ENCODE measurements at places on chromosomes 5 and 9.
A peak's percentile ranks its signal among the peaks of the same experiment; 100 is the strongest.

DNA sequence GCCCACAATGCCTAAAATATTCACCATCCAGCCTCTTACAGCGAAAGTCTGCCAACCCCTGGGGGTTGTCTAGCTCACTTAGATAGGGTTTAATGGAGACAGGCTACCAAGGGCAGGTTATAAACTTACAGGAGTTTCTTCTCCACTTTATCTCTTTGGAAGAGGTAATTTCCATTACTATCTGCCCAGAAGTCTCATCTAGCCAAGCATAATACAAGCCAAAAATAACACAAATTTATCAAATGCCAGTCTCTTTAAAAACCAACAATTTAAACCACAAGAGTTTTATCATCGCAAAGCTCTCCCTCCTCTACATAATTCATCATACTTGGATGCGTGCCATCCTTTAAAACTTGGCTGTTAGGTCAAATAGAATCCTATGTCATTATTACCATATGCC, 6.2 kb downstream of the RBM22 start:
- DNase-seq: no peak

DNA sequence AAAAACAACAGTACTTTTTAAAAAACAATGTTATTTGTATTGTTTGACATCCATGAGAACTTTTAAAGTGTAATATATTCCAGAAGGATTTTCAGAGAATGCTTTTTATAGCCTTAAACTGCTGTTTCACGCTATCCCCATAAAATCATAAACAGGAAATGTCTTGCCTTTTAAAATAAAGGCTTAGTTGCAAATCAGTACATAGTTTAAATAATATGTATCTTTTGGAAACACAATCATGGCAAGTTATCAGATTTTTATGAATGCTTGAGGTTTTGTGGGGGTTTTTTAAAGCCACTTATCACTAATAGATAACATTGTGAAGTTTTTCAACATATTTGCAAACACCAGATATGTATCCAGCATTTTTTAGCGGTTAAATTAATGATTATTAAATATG, 37.2 kb upstream of the F2RL2 start:
- DNase-seq: no peak

- DNase-seq: no peak
Observed at GRCh38 chr9:134485653-134486052, 155.9 kb upstream of the COL5A1 start.

- DNase-seq: no peak
Observed at GRCh38 chr9:89534515-89535287, 36.8 kb upstream of the SEMA4D start.

DNA sequence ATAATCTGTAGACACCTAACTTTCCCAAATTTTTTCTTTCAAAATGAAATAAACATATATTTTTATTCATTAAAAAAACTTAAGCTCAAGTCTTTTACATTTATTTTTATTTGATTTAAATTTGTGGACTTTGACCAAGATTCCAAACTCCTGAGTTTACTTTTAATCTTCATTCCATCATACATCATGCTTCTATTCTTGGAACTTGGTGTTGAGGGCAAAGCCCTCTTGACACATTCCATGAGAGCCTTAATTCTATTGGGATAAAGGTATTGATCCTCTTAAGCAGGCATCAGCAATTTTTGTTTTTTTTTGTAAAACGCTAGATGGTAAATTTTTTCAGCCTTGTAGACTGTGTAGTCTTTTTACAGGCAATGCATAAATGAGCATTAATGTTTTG, 53.6 kb downstream of the FBXO4 start:
- DNase-seq: no peak

- no peak for DNase-seq
Observed at GRCh38 chr5:160450164-160450932, 28.7 kb downstream of the PTTG1 start.

DNA sequence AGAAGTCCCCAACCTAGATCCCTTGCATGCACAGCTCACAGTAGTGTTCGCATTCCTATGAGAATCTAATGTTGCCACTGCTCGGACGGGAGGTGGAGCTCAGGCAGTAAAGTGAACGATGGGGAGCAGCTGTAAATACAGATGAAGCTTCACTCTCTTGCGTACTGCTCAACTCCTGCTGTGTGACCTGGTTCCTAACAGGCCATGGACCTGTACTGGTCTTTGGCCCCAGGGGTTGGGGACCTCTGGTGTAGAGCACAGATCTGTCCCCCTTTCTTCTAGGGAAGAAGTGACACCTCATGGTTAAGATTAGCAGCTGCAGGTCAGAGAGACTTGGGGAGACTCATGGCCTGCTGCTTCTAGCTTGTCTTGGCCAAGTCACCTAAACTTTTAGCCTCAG, 7.1 kb downstream of the ARHGEF28 start:
- no peak for DNase-seq

DNA sequence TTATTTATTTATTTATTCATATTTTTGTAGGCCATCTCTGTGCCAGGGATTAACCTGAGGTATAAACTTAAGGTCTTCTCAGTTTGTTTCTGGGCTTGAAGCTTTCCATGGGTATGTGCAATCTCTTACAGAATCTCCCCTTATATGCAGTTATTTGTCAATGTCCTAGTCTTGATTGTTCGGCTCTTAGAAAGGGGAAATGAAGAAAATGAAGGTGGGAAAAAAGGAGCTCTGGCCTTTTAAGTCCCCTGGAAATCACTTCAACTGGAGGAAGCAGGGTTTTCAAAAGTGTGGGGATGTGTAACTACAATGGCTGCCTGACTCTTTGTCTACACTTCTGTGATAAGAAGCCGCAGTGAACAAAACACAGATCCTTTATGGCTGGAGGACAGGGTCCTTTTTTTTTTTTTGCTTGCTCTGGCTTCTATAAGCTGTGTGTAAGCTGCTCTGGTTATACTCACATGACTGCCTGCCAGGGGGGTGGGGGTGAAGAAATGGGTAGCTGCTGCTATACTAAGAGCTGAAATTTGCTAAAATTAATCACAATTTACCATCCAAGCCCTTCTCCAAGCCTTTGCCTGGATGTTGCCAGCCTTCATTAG, 33.7 kb downstream of the CENPP start:
- no peak for DNase-seq

DNA sequence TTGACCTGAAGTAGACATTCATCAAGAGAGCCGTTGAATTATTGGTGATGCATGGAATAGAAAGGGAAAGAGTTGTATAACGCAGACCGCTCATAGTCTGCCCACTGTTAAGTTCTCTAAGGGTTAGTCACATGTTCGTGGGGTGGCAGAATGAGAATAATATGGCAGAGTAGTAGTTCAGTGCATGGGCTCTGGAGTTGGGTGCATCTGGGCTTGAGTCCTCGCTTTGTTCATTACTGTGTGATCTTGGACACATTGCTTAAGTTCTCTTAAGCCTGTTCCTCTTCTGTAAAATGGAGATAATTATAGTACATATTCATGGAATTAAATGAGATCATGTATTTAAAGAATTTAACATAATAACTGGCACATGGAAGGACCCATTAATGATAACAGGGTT, 23.6 kb downstream of the TNPO1 start:
- DNase-seq: no peak

DNA sequence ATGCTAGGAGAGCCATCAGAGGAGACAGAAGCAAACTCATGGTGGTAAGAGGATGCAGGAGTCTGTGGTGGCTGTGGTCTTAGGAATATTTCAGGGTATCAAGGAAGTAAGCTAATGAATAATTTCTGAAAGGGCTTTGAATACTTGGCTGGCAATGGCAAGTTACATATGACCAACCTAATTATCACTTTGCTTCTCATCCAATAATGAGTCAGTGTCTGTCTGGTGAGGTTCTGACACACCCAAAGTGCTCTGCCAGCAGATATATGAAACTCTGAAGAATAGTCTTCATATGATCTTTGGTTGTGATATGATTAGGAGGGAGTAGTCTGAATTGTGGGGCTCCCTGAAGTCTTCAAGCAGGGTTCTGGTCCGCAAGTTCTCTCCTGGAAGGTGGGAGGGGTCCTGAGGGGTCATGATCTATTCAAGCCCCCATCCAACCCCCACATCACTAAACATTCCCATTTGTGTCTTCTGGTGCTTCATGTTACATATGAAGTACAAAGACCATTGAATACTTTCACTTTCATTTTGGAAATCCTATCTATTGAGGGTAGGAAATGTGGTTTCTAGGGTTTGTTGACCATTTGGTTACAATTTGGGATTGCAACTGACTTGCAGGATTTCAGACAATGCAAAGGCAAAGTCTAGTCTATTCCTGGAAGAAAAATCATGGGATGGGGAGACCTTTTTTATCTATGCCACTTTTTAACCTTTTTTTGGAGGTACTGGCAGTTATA, 199.9 kb upstream of the CDKN2B start:
- no peak for DNase-seq

- peak; percentile 77 for DNase-seq
Observed at GRCh38 chr9:77649109-77649812, 1.1 kb upstream of the GNA14 start.

DNA sequence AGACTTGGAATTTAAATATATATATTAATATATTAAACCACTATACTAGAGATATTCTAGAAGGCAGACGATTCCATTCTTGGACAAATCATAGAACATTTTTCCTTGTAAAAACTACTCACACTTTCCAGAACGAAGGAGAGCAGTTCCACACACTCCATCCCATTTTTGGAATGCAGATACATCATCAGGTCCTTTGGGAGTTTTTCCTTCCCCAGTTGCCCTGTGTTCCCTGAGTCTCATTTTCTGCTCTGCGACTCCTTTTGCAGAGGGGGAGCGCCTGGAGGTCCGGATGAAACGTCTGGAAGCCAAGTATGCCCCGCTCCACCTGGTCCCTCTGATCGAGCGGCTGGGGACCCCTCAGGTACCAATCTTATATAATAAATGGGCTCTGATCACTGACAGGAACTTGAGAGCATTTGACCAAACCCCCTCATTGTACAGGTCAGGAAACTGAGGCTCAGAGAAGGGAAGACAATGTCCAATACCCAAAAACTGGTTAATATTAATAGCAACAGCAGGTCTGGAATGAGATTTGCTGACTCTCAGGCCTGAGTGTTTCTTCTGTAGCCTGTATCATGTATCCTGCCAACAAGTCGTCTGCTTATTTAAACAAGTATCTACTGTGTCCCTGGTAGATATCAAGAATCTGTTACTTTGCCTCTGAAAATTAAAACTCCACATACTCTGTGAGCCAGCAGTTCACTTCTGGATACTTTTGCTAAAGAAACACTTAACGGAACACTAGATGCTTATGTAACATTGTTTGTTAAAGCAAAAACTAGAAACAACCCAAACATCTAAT, 76.8 kb upstream of the NIPAL4 start:
- DNase-seq: no peak

- DNase-seq: no peak
Observed at GRCh38 chr5:89930591-89931392, 478.8 kb downstream of the CETN3 start.

- DNase-seq: peak; percentile 66
Observed at GRCh38 chr5:149268928-149269557, 2.6 kb upstream of the AFAP1L1 start.

DNA sequence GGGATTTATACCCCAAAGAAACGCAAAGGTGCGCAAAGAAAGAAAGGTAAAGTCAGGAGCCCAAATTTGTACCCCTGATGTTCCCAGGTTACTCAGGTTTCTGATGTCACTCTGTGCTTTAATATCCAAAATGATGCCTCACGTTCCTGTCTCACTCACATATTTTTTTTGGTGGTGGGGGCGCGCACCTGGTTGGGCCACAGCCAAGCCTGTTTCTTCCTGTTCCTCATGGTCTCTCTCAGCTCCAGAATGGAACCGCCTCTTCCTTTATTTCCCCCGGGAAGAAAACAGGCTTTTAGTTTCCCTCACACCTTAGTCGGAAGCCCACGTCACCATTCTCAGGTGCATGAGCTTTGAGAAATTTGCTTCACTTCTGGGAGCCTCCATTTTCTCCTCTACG, 118.3 kb upstream of the BOD1 start:
- no peak for DNase-seq

DNA sequence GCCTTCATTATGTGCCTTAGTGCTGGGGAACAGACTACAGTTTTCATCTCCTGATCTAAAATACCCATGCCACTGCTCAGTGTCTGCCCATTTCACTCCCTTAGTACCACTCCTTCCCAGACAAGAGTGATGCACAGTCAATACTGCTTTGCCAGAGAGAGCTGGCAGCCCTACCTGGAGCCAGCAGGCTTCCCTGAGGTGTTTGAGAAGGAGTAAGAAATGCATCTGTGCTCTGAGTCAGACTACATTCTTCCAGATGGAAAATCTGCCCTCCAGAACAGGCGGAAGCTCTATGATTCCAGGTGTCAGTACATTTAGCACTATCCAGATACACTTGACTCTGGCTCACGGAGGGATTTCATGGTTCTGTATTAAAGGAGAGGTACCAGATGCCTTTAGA, 209.8 kb downstream of the BRINP1 start:
- no peak for DNase-seq

- no peak for DNase-seq
Observed at GRCh38 chr5:173385832-173386360, 57.7 kb upstream of the STC2 start.

DNA sequence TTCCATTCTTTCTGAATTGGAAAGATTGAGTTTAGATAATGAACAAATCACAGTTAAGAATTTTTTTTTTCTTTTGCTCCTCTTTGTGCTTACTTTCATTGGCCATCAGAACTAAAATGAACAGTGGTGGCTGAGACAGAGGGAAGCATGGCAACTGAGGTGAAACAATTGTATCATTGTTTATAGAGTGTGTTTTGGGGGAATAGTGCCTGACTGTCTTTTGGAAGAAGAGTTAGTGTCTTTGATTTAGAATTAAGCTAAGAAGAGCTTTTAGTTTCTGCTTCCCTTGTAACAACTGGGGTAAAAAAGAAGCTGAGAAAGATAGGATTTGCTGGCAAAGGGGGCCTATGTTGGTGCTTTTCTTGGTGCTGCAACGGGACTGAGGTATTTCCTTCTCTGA, 24.0 kb downstream of the HSD17B4 start:
- DNase-seq: no peak

- no peak for DNase-seq
Observed at GRCh38 chr5:176844706-176845391, 34.5 kb downstream of the UNC5A start.

DNA sequence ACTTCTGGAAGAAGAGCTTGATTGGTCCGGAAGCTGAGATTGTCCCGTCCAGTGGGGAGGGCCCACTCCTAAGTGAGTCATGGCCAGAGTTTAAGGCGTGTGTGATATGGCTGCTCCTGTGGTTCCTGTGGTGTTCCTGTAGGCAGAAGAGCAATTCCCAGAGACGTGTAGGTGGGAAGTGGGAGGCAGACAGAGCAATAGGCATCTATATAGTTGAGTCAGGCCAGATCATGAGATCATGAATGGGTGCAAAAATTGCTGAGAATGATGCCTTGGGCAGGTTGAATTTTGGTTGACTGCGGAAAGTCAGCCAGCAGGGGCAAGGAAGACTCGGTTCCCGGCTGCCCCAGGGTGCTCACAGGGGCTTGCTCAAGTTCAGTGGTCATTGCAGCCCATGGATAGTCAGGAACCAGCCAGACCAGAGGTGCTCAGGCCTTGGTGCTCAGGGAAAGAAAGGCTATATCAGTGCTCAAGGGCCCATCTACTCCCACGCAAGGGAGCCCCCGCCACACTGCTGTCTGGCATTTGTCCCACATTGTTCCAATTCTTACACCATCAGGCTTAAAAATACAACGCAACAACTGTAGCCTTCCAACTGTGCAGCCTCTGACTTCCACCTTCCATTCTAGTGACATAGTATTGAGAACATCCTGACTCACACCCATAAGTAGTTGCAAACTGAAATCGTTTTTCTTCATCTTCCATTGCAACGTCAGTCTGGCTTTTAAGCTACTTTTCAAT, 21.0 kb upstream of the GSN start:
- no peak for DNase-seq

- no peak for DNase-seq
Observed at GRCh38 chr5:81395262-81395661, 1.3 kb upstream of the ACOT12 start.

- DNase-seq: no peak
Observed at GRCh38 chr5:50807661-50808060, 141.2 kb downstream of the PARP8 start.

- no peak for DNase-seq
Observed at GRCh38 chr9:95499046-95499676, 17.6 kb downstream of the PTCH1 start.
